ENCODE measurements at places on chromosomes 1 and 21.

DNA sequence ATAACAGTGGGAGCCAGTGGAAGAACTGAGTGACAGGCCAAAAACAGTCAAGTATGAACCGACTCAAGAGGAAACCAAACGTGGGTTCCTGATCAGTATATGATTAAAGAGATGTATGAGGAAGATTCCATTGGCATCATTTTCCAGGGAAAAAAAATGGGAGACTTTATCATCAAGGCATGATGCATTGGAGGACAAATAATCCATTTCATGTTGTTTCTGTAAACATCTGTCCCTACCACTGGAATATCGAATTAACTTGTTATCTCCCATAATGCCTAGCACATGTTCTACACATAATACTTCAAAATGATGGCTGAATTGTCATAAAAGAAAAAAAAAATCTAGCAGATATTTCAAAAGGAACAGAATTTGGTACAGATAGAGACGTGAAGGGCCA, 13.3 kb downstream of the FOXJ3 start:
- DNase-seq: no peak

DNA sequence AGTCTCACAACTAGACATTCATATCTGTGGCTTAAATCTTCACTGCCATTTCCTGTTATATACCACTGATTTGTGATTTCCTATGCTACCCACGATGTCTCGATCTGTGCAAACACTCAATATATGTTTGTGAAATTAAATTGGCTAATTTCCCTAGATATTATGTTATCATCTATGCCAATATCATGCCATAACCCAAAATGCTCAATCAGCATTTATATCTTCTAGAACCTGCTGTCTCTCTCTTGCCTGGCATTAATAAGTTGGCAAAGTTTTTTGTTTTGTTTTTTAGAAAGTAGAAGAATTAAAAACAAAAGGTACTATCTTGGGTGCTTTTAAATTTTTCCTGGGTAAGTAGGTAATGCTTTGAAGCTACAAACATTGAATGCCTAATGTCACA, 358.5 kb upstream of the DAB1 start:
- no peak for DNase-seq

- no peak for DNase-seq
Observed at GRCh38 chr1:239655023-239655422, 268.7 kb downstream of the CHRM3 start.

- no peak for DNase-seq
Observed at GRCh38 chr1:7422561-7422960, 348.5 kb upstream of the VAMP3 start.

- no peak for DNase-seq
Observed at GRCh38 chr21:41011098-41011731, 156.7 kb upstream of the BACE2 start.

All from stimulated activated CD4-positive, alpha-beta T cell treated with anti-CD3 and anti-CD28 coated beads, Interleukin-15, amount 100 ng/mL, for 24 hours (primary cell).